CD4-positive, alpha-beta T cell treated with Interleukin-15 for 1 hour (primary cell): ENCODE measurements at places on chromosomes 3 and 15.

DNA sequence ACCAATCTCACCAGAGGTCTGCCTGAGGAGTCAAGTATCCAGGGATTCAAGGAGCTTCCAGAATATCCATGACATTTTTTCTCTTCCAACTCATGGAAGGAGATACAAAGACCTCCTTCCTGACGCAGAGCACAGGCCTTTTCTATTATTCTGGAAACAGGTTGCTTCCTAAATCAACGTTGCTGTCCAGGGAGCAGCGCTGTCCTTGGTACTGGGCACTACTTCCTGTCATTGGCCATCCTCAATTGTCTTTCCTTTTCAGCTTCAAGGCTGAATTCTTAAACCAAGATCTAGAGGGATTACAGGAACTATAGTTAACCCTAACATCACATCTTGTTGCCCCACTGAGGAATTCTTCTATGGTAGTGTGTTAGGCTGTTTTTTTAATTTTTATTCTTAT is 50.4 kb upstream of the TBC1D21 start:
- no peak for DNase-seq

DNA sequence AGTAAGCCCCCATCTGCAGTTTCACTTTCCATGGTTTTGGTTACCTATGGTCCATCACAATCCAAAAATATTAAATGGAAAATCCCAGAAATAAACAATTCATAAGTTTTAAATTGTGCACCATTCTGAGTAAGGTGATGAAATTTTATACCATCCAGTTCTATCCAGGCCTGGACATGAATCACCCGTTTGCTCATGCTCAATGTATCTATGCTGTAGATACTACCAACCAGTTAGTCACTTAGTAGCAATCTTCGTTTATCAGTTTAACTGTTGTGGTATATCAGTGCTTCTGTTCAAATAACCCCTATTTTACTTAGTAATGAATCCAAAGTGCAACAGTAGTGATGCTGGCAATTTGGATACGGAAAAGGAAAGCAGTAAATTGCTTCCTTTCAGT is 381.9 kb upstream of the AGTR1 start:
- no peak for DNase-seq

GRCh38 chr3:74489050-74489792 is 125.2 kb downstream of the CNTN3 start:
- DNase-seq, result no peak

DNA sequence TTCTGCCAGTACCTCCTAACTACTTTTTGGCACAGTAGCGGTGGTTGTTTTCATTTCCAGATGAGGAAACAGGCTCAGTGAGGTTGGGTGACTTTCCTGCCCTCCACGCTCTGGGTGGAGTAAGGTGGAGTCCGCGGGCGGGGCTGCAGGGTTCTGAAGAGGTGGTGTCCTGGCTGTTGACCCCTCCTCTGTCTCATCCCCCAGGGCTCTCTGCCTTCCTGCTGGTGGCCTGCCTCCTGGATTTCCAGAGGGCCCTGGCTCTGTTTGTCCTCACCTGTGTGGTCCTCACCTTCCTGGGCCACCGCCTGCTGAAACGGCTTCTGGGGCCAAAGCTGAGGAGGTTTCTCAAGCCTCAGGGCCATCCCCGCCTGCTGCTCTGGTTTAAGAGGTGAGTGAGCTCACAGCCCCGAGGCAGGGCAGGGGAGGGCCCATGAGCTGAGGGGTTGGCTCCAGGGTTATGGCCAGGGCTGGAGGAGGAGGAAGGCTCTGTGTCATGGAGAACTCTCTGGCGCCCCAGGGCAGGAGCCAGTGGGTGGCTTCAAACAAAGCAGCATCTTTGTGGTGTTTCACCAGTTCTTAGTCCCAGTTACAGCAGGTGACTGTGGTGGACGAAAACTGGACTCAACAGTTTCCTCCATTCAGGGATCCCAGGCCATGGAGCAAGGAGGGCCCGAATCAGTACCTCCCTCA is 10.4 kb downstream of the SLC28A1 start:
- no peak for DNase-seq

GRCh38 chr3:118810499-118811035 is 224.1 kb downstream of the IGSF11 start:
- DNase-seq, result no peak

DNA sequence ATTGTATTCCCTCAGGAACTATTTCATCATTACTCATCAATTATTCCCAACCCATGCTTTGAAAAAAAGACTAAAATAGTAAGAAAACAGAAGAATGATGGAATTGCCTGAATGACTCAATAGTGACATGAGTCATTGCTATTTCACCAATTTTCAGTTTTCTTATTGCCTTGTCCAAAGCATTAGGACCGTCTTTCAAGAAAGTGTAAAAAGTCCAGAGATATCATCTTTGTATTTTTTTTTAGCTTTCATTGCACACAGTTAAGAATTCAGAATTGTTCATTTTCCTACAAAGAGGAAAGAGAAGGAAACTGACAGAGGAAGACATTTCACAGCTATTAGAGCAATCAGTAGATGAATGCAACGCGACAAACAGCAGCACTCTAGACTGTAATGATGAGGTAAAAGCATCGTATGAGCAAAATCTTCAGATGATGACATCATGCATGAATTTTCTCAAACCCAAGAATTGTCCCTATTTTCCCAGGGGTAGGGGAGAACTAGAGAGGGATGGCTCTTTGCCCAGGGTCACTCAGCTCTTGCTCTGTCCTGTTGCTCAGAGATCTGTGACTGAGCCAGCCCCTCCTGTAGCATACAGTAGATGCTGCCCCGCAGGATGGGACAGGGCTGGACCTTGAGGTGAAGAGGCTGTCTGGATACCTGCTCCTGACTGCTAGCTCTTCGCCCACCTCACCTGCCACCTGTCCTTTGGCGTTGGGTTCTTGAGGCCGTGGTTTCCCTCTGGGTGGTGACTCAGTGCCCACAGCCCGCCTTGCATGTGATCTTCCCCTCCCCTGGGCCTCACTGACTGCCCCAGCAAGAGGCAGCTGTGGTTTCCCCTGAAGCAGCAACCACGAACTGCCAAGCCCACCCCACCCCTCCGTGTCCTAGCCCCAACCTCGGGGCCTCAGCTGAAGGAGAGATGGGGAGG is 84.8 kb downstream of the PPCDC start:
- DNase-seq, result peak; percentile 83

DNA sequence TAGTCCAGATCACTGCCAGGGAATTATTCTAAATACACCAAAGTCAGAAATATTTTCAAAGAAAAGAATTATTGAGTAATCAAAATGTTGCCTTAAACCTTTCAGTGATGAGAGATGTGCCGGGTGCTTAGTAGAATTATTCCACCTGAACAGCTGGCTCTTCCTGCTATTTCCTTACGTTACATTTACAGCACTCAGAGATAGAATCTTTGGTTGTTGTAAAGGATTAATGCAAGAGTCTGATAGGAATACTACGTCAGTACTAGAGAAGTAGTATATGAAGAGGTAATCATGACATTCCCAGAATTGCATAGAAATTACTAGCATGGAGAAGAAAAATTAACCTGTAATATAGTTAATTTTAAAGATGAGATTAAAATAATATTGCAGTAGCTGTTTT is 50.9 kb upstream of the ZDHHC23 start:
- no peak for DNase-seq

GRCh38 chr3:114115143-114115542 is 58.6 kb downstream of the QTRT2 start:
- no peak for DNase-seq

GRCh38 chr15:27665002-27665401 is 434.1 kb downstream of the OCA2 start:
- no peak for DNase-seq

DNA sequence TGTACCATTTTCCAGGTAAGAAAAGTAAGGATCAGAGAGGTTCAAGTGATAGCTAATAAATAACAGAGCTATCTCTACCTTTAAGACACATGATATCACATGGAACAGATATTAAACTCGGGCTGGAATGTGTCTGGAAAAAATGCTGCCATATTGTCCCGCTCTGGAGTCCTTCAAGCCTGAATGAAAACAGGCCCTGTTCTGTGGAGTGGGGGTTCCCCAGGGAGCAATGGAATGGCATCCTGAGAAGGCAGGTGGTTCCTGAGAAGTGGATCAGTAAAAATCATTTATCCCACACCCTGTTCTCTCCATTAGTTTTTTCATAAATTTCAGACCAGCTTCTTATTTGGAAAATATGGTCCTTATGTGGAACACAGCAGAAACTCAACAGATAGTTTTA is 57.3 kb upstream of the PRTG start:
- no peak for DNase-seq

GRCh38 chr3:160184655-160185054 is 40.6 kb upstream of the C3orf80 start:
- no peak for DNase-seq

DNA sequence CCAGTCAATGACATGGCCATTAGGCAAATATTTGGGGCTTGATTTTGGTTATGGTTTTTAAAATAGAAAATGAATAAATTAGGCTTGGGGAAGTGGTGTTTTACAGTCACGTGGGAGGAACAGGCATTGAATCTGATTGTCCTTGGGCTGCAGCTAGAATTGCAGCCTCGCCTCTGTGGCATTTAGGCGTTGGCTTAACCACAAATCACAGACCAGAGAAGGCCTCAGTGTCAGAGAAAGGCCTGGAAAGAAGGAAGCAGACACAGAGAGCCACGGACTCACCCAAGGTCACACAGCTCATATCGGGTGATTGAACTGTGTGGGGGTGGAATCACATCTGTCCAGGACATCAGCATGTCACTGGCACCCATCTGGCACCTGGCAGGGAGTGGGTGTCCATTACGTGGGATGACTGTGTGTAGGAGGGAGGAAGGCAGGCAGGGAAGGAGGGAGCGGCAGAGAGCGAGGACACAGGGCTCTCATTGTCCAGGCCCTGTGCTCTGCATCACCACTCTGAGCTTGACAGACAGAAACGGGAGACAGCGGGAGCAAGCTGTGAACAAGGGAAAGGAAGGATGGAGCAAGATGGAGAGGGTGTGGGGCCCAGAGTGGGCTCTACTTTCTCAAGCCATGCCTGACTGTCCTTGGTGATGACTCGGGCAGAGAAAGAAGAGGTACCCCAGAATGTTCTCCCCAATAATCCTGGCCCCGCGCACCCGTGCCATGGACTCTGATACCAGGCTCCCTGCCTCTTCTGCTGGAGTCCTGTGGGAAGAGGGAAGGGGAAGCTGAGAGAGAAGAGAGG is 186.4 kb downstream of the FAM43A start:
- peak; percentile 51 for DNase-seq

- no peak for DNase-seq
Measured at GRCh38 chr15:91413142-91413541, 313.1 kb downstream of the SV2B start.

GRCh38 chr3:105040026-105040622 is 326.6 kb upstream of the ALCAM start:
- no peak for DNase-seq

DNA sequence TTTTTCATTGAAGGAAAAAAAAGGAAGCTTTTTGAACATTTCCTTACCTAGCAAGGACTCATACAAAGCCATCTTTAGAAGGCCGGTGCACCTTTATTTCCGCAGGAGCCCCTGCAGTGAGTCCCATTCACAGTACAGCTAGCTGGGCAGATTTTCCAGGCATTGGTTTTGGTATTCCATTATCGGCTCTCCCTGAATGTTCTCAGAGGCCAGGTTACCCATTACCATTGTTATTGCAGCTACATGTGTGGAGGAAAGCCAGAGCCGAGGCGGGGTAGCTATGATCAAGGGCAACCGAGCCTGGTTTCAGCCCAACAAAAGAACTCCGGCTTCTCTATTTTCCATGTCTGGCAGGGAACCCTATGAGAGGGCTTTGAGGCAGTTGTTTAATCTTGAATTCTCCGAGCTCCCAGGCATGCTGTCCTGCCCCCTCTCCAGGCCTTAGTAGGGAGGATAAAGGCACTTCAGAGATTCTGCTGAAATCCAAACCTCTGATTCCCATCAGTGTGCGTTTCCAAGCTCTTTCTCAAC is 100.3 kb downstream of the LRRK1 start:
- DNase-seq, result no peak

GRCh38 chr15:48475600-48476395 is 144.6 kb downstream of the DUT start:
- DNase-seq, result no peak

GRCh38 chr3:474828-475227 is 278.3 kb downstream of the CHL1 start:
- no peak for DNase-seq

GRCh38 chr15:78018946-78019644 is 58.4 kb downstream of the TBC1D2B start:
- DNase-seq, result peak; percentile 36

DNA sequence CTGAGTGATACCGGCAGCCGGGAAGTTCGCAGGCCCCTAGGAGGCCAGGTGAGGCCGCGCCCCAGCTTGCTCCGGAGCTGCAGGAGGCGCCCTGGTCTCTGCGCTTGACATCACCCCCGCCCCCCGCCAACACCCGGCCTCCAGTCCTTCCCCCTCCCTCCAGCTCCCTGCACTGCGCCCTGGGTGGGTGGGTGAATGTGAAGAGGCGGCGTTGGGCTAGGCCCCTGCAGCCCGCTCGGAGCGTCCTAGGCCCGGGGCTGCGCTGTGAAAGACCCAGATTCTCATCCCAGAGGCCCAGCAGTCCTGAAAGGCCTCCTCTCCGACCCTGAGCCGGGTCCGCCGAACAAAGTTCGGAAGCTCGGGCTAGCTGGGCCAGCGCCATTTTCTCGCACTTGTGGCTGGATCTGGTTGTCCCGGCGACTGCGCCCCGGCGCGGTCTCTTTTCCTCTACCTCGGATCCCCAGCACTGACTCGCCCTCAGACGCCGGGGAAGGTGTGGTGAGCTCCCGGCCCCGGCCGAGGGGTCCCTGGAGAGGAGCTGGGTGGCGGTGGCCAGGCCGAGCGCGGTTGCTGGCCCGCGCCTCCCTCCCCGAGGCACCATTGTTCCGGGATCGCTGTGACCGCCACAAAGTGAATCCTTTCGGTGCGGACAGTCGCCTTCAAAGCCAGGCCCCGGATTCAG is 12.9 kb downstream of the ZIC4 start:
- DNase-seq, result no peak

DNA sequence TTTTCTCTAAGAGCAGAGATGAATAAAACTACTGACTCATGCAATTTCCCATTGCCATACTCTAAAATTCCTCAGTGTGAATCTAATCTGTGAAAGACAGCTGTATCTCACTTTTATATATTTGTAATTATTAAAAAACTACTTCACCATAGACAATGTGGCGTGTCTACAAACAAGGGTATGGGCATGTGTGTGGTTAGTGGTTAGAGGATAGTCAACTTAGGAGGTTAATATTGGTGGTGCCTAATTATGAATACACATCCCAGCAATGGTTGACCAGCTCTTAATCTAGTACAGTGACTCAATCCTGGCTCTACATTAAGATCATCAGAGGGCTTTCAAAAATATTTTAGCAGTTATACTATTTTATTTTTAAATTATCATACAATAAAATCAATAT is 94.5 kb downstream of the GOLIM4 start:
- no peak for DNase-seq

GRCh38 chr3:139532976-139533375 is 6.6 kb downstream of the RBP1 start:
- no peak for DNase-seq

DNA sequence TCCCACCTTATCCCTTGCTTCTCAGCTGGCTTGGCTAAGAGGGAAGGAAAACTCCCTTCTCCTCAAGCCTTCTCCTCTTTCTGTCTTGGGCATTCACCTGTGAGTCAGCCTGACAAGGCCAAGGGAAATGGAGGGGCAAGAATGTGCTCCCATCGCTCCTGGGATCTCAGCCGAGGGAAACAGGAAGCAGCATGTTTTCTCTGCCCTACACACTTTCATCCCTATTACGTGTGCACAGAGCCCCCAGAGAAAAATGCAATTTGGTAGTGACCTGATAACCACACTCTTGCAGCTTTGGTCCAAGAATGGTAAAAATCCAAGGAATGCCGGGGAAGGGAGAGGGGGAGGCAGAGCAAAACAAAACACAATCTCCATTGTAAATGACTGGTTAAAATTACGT is 32.9 kb upstream of the MTMR10 start:
- DNase-seq, result no peak
